ENCODE measurements at places on chromosomes 6 and 20.

- peak; percentile 43 for DNase-seq
Measured at GRCh38 chr6:26322645-26323482, 42.1 kb upstream of the BTN3A2 start.

DNA sequence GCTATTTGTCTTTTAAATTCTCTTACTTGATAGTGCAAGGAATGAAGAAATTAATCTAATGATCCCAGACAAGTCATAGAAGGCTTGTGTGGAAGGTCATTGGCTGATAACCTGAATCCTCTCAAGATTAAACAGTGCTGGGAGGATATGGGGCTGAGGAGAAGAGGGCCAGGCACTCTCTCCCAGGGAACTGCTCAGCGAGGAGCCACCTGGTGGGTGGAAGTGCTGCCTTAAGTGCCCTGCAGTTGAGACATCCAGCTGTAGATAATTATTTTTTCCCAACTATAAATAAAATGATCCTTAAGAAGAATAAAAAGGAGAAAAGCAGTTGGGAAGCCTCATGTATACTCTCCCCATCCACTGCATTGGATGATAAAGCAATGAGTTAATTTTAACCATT, 47.9 kb downstream of the BTBD3 start:
- no peak for DNase-seq

DNA sequence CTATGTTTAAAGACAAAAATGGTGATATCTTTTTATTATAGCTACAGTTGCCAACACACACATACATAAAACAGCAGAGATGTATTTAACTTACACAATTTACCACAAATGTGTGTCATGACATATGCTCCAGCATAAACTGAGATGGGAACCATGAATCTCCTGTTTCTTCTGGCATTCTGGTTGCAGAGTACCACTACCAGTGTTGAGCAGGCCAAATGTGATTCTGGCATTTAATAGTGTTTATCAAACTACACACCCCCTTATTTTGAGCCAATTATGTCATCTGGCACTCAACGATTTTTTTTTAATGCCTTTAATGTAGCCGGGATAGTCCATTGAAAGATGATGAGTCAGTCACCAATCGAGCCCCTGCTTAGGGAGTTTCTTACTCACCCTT, 59.0 kb upstream of the TPD52L1 start:
- no peak for DNase-seq

DNA sequence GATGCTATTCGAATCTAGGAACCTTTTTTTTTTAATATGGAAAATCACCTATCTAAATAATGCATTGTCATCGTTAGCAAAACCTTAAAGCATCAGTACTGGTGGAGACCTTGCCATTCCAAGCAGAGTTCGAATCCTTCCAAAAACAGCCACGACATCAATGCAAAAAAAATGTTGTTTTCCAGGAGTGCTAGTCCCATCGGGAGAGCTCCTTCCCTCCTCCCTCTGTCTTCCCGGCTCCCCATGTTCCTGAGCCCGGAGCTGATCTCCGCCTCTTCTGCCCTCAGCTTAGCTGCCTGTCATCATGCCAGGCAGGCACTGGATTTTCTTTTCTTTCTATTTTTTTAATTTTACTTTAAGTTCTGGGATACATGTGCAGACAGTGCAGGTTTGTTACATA, 153.6 kb upstream of the QKI start:
- no peak for DNase-seq

GRCh38 chr6:167229586-167229985, 61.5 kb upstream of the UNC93A start:
- DNase-seq: no peak

DNA sequence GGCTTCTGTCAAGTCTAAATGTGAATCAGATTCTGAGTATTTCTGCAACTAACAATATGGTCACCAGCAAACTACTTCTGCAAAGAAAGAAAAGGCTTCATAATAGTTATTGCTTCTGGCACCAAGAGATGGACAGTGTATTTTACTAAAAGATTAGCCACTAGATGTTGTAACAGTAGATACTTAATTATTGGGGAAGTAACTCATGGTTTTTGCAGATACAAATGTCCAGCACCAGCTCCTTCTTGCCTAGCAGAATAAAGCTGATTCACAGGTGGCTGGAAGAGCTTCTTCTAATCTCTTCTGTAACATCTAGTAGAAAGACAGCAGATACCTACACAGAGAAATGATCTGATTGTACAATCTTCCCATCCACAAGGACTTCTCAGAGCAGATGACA, 21.2 kb downstream of the ATXN1 start:
- DNase-seq: no peak

GRCh38 chr6:3376893-3377535, 79.8 kb downstream of the SLC22A23 start:
- no peak for DNase-seq

DNA sequence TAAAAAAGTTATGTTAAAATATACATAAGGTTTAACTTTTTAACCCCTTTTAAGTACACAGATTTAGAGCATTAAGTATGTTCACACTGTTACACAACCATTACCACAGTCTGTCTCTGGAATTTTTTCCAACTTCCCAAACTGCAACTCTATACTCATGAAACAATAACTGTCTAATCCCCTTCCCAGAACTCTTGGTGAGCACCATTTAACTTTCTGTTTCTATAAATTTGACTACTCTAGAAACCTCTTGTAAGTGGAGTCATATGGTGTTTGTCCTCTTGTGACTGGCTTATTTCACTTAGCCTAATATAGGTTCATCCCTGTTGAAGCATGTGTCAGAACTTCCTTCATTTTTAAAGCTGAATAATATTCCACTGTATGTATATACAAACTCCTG, 98.1 kb downstream of the MAP3K7 start:
- DNase-seq: no peak

GRCh38 chr6:157246048-157246630, 77.2 kb downstream of the TMEM242 start:
- no peak for DNase-seq

GRCh38 chr6:42403421-42403820, 48.3 kb downstream of the TRERF1 start:
- DNase-seq: no peak

DNA sequence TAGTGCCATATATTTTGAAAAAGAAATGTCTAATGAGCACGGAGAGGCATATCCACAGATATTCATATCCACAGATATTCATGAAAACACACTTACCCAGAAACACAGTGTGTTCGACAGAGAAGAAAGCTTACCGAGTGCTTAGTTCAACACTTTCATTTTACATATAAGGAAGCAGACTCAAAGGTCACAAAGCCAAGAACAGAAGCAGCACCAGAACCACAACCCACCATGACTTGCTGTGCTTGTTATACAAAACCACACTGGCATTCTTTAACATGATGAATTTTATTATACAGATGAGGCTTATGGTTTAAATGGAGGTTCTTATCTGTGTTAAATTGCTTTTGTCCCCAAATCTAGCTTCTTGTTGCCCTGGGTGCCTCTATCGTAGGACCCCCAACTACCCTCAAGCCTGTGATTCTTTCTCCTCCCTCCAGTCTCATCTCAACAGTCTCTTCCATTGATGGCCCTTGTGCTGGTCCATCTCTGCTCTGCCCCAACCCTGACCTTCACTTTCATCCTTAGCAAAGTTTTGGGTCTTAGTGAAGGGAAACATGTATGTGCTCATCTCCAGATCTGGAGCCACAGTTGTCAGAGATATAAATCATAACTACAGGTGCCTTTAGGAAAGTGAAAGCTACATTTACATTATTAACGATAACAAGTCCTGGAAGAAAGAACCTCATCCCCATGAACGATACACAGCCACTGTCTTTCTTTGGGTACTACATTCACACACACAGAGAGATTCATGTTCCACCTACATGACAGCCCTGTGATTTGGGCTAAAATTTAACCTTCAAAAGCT, 40.0 kb downstream of the SF3B5 start:
- DNase-seq: no peak

- no peak for DNase-seq
Measured at GRCh38 chr6:93040375-93040774, 379.0 kb downstream of the EPHA7 start.

DNA sequence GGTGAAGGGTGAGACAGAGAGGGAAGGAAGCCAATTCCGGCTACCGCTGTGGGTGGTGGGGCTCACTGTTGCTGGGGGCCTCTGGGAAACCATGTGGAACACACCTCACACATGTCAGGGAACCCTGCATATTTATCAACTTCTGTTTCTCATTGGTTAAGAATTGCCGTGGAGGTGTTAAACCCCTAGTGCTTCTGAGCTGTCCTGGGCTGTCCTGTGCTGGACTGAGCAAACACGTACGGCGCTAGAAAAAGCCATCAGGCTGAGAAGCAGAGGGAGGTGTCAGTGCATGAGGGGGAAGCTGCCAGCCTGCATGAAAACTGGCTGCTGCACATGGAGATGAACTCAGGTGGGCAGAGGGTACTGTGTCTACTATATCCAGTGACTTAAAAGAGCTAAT, 103.9 kb upstream of the JAG1 start:
- DNase-seq: no peak

- DNase-seq: no peak
Measured at GRCh38 chr6:30688569-30688968, 2.1 kb upstream of the PPP1R18 start.

DNA sequence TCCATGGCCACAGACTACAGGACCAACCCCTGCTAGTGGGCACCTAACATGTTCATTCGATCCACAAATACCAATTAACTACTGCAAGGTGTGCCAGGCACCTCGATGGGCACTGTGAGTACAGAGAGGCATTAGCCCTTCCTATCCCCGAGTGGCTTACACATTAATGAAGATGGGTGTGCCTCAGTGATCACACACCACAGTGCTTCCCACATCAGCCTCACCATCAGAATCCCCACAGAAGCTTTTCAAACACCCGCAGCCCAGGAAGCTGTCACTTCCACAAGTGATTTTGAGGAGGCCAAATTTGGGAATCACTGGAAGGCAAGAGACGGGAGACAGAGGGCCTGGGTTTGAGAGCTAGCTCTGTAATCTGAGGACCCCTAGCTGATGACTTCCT, 23.7 kb downstream of the EZR start:
- no peak for DNase-seq

DNA sequence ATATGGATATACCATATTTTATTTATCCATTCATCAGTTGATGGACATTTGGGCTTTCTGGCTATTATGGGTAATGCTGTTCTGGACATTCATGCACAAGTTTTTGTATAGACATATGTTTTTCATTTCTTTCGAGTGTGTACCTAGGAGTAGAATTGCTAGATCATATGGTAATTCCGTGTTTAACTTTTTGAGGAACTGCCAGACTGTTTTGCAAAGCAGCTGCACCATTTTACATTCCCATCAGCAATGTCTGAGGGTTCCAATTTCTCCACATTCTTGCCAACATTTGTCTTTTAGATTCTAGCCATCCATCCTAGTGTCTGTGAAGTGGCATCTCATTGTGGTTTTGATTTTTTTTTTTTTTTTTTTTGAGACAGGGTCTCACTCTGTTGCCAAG, 20.8 kb downstream of the SRC start:
- no peak for DNase-seq

- no peak for DNase-seq
Measured at GRCh38 chr20:2331106-2331505, 35.3 kb downstream of the TGM3 start.

DNA sequence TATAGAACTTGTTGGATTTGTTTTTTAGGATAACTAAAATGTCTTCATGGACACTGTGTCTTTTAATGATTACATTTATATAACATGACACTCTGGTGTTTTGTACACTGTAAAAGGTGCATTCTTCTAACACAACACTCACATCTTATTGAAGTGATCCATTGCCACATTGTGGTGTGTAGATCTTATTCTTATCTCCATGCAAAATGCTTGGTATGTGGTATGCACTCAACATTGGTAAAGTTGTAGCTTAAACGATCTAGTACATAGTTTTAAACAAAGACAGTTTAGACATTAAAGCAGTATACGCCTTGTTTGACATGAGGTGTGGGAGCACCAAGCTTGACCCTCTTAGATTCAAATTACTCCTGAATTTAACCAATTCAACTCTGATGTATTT, 84.7 kb downstream of the SASH1 start:
- DNase-seq: no peak

DNA sequence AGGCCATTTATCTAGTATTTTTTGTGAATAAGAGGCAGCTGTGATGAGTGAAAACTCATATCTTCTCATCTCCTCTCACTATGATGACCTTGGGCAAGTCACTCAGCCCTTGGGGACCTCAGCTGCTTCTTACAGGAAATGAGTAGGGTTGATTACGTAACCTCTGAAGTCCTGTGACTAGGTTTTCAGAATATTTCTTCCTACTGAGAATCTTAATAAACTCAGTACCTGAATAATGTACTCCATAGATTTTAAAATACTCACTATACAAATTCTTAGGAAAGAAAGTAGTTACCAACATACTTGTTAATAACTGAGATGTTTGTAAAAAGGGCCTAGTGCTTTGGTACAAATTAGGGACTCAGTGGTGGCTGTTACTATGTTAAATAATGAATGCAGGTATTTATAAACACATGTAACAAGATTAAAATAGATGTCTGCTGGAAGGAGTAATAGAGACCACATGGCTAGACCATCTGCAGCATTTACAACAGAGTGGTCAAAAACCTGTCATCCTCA, 60.9 kb downstream of the RPRD1B start:
- DNase-seq: no peak

DNA sequence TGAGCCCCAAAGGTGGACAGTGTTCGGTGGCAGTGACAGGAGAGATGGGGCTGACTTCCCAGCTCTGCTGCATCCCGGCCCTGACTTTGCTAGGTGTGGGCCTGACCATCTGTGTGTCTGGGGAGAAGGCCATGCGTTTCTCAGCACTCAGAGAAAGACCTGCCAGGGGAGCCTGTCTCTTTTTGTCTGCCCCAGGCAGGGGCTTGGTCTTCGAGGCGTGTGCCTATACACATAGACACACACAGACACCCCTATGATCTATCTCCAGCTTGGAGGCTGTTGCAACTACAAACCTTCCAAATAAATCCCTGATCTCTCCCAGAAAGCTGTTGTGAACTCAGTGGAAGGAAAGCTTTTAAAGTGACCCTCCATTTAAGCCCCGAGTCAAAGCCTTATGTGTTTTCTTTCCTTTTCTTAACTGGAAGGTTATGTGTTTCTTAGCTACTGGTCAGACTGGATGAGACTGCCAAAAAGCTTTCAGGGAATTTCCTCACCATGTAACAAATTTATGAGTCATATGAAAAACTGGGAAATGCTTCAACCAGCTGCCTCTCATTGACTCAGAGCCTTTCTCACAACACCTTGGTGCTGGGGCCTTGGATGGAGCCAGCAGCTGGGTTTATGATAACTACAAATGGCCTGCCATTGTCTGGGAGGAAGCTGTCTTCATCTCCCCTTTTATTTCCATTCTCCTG, 102.6 kb downstream of the CDC5L start:
- DNase-seq: no peak

GRCh38 chr6:4299476-4299875, 164.1 kb upstream of the ECI2 start:
- no peak for DNase-seq

DNA sequence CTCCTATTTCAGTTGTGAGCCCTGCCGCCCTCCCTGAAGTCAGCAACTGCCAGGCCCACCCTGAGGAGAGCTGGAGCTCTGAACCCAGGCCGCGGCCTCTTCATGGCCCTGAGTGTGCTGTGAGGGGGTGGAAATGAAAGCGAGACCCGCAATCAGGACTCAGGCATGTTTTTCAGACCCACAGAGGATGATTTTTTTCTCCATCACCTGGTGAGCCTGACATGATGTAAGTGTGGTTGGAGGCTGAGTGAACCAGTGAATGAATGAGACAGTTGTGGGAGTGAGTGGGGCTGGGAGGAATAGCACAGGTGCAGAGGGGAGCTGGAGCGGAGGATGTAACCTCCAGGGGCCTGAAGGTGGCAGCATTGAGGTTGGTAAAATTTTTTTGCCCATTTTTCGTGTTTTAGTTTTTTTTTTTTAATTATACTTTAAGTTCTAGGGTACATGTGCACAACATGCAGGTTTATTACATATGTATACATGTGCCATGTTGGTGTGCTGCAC, 18.3 kb downstream of the RAET1L start:
- no peak for DNase-seq
